ENCODE measurements at places on chromosomes 3 and 15.
A peak's percentile ranks its signal among the peaks of the same experiment; 100 is the strongest.

DNA sequence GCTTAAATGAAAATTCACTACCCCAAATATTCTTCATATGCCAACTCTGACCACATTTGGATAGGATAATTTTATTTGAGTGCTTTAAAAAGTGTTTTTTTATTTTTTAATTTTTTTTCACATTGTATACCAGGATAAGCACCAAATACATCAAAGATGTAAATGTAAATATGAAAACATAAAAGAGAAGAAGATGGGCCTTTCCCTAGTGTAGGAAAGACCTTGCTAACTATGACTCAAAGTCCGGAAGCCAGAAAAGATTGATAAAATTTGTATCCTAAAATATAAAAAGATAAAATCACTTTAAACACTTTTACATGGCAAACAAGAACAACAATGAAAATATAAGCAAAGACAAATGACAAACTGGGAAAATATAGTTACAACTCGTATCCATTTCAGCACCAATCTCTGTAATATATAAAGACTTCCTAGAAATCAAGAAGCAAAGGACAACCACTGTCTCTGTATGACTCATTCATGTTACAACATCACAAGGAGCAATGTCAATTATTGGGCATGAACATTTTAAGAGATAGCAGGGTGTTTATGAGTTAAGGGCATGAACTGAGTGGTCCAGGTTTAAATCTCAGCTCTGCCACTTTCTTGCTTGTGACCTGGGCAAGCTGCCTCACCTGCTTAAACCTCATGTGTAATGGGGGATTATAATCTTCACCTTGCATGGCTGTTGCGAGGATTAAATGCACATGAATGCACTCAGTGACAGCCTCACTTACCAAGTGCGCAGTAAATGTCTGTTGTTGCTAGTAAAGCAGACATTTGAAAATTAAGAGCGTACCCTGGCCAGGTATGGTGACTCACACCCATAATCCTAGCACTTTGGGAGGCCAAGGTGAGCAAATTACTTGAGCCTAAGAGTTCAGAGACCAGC is 25.3 kb upstream of the ARHGEF3 start:
- DNase-seq, result peak; percentile 13

DNA sequence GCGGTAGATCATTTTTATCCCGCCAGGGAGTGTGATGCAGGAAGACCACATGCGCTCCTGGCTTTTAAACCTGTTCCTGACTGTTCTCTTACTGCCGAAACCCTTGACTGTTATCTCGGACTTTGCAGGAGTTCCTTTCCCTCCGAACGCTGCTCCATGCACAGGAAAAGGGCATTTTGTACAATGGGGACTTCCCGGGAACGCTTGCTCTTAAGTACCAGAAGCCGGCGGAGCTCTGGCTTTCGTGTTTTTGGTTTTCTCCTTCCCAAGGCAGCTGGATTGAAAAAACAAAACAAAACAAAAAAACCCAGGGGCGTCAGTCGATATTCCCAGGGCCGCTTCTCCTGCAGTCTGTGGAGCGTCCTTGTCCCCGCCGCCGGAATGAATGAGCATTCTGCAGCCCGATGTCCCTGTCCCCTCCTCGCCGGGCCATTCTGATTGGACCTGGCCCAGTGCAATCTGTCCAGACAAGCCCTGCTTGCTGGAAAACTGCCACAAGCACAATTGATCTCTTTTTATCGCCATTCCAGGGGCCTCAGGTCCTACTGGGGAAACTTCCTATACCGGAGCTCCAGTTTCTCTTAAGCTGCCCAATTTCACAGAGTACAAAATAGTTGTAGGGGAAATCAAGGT is 44.8 kb downstream of the SLC6A1 start:
- no peak for DNase-seq

DNA sequence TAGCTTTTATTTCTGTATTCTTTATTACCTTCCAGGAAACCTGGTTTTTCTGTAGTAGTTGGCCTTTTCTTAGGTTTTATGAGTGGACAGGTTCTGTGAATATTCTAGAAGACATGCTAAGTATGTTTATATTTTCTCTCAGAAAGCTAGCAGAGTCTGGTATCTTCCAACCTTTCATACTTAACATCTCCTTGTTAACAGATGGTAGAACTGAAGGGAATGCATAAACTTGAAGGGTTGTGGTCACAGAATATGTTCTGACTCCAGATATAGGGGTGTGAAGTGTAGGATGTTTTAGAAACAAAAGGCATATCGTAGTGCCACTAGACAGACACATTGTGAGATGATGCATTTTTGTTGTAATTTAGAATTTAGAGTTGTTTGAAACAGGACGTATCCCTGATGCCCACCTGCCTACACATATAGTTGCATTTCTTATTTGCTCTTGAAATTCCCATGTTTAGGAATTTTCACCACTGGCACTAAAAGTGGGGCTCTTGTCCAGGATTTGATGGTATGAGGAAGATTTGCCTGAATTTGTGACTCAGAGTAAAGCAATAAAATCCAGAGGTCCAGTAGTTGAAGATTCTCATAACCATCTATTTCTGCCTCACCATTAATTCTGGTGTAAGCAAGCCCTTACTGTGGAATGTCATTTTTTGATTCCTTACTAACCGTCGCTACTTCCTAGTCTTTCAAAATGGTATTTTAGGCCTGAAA is 274.5 kb downstream of the FEZF2 start:
- no peak for DNase-seq

GRCh38 chr15:71117714-71118305 is 2.5 kb downstream of the THSD4 start:
- no peak for DNase-seq

DNA sequence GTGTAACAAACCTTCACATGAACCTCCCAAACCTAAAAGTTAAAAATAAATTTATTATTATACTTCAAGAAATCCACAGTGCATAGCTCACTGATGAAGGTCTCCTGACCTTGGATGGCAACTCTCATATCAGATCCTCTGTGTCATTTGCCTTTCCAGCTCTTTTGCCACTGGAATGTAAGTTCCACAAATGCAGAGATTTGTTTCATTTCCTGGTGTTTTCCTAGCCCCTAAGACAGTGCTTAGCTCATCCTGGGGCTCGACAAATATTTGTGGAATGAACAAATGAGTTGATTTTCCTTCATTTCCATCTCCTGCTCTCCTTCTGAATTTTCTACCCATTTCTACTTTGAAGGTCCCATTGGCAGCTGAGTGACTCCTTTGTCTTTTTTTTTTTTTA is 56.0 kb downstream of the FRMD4B start:
- DNase-seq, result peak; percentile 91

DNA sequence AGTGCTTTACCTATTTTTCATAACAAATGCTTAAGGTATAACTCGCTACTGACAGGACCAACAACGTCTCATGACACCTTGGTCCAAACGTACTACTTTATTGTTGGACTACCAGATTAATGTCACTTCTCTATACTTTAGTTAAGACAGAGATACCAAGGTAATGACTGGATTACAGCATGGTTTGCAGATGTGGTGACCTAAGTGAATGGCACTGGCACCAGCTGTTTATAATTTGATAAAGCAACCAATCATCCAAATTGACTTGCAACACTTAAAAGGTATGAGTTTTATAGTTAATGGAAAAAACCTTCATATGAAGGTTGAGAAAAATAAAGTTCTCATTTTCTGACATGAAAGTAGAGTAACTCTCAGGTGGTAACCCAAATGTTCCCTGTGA is 209.0 kb downstream of the NEK10 start:
- DNase-seq, result no peak

- no peak for DNase-seq
Measured at GRCh38 chr15:25092661-25093060, 137.9 kb downstream of the SNRPN start.

- no peak for DNase-seq
Measured at GRCh38 chr3:172518929-172519640, 4.1 kb downstream of the TNFSF10 start.

DNA sequence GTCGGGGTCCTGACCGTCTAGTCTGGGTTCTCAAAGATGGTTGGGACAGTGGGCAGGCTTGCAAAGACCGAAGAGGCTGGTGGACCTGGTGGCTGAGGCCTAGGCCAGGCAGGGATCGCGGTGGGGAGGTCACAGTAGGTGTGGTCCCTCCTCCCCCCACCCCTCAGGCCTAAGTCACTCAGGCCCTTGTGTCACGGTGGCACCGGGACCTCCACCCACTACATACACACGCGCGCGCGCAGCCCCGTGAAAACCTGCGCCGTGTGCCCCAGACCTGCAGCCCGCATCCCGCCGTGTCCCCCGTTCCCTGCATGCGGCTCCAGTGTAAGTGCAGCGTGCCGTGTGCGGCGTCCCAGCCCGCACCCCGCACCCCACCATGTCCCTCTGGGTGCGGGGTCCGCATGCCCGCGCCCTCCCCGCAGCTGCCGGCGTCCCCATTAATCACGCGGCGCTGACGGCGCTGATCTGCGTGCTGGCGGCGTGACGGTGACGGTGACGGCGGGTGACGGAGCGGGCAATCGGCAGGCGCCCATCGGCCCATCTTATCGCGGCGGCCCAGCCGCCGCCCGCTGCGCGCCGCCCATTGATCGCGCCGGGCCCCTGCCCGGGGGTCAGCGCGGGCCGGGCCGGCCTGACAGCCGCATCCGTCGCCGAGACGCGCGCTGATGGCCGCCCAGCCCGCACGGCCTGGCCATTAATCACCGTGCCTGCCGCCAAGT is 24.4 kb downstream of the SEC61A1 start:
- no peak for DNase-seq

DNA sequence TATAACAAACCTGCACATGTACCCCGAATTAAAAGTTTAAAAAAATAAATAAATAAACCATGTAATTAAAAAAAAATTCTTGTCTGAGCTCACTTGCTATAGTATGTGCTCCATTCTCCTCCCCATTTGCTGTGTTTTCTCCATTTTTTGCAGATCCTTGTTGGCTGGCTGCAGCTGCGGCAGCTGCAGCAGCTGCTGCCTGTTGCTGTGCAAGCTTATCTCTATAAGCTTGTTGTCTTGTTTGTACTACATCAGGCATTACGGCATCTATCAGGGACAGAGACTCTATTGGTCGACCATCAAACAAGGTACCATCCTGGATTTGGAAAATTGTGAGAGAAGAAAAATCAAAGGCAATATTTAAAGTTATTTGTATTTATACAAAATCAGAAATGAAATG is 145.9 kb downstream of the TBL1XR1 start:
- DNase-seq, result no peak

- peak; percentile 30 for DNase-seq
Measured at GRCh38 chr15:55289011-55289745, 435 bp downstream of the RAB27A start.

DNA sequence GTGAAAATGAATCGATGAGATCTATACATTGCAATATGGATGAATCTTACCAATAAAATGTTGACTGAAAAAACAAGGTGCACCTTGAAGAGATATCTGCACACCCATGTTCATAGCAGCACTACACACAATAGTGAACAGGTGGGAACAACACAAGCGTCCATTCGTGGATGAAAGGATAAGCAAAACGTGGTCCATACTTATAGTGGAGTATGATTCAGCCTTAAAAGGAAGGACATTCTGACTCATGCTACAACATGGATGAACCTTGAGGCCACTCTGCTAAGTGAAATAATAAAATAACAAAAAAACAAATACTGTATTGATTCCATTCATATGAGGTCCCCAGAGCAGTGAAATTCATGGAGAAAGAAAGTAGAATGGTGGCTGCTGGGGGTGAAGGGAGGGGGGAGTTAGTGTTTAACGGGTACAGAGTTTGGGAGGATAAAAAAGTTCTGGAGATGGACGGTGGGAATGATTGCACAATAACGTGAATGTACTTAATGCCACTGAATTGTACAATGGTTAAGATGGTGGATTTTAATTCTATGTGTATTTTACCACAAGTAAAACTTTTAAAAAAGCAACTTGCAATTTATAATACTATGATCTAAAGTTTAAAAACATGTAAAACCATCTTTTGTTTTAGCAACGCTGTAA is 35.6 kb downstream of the IQSEC1 start:
- DNase-seq, result no peak

GRCh38 chr3:46892285-46893145 is 15.0 kb downstream of the PTH1R start:
- DNase-seq, result peak; percentile 87

DNA sequence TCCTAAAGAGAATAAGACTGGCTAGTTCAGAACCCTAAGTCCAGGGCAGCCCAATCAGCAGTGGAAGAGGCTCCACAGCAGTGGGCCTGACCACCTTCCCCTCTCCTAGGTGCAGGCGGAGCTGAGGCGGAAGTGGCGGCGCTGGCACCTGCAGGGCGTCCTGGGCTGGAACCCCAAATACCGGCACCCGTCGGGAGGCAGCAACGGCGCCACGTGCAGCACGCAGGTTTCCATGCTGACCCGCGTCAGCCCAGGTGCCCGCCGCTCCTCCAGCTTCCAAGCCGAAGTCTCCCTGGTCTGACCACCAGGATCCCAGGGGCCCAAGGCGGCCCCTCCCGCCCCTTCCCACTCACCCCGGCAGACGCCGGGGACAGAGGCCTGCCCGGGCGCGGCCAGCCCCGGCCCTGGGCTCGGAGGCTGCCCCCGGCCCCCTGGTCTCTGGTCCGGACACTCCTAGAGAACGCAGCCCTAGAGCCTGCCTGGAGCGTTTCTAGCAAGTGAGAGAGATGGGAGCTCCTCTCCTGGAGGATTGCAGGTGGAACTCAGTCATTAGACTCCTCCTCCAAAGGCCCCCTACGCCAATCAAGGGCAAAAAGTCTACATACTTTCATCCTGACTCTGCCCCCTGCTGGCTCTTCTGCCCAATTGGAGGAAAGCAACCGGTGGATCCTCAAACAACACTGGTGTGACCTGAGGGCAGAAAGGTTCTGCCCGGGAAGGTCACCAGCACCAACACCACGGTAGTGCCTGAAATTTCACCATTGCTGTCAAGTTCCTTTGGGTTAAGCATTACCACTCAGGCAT is 33.7 kb downstream of the VIPR1 start:
- DNase-seq, result peak; percentile 36

GRCh38 chr15:25345943-25346342 is 92.9 kb downstream of the UBE3A start:
- DNase-seq, result peak; percentile 20

- no peak for DNase-seq
Measured at GRCh38 chr3:169527507-169527906, 136.0 kb downstream of the MECOM start.

DNA sequence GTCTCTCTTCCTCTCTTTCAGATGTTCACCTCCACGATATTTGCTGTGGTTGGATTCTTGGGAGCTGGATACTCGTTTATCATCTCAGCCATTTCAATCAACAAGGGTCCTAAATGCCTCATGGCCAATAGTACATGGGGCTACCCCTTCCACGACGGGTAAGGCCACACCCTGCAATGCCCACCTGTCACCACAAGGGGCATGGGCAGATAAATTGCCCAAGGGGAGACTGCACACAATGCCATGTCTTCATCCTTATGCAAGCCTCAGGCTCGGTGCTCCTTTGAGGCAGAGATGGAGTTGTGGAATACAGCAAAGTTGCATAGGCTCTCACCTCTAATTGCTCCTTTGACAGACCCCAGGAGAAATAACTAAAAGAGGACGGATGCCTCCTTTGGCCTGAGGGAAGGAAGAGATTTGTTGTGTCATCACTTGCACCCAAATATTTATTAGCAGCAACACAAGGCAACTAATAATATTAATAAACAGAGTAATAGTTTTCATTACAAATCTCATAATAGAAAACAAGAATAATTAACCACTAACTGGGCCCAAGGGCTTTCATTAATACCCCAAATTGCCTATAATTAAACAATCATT is 13.2 kb downstream of the TM4SF4 start:
- no peak for DNase-seq
